ENCODE measurements at places on chromosomes 2 and 18. TPM values are rescaled to one million over a fixed set of nuclear protein-coding genes. Genes with fewer than 3 reads are reported as not detected.
A peak's percentile ranks its signal among the peaks of the same experiment; 100 is the strongest.

The PXDN gene
- 3.1 TPM for total RNA-seq

DNA sequence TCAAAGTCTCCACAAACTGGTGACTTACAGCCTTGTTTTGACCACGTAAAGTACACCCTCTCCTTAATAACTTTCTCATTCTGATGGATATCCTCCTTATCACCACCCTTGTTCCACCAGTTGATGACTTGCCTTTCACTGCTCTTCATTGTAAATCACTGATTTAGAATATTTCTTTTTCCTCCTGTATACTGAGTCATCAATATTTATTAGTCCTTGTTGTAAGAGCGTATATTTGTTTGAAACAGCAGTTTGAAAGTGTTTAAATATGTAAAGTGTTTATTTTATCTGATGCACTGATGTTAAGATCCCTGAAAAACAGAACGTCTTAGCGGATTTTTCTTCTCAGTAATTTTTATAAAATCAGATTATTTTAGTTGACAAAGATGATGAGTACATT is 34.2 kb upstream of the DYSF start:
- H3K27me3 ChIP-seq = no peaks in the 10 kb centered on the region
- H3K4me3 ChIP-seq = no peak overlapping the region
- no peak for DNase-seq
- no peak overlapping the region for H3K27ac ChIP-seq
- H3K4me1 ChIP-seq = peaks cover 12% of the 10 kb centered on the region

The NEU4 gene
- total RNA-seq = not detected

GRCh38 chr18:57027190-57027708 is 119.6 kb upstream of the BOD1L2 start:
- H3K4me3 ChIP-seq = no peak overlapping the region
- no peak overlapping the region for H3K27ac ChIP-seq
- H3K36me3 ChIP-seq = peaks cover 10% of the 10 kb centered on the region
- H3K27me3 ChIP-seq = no peaks in the 10 kb centered on the region

DNA sequence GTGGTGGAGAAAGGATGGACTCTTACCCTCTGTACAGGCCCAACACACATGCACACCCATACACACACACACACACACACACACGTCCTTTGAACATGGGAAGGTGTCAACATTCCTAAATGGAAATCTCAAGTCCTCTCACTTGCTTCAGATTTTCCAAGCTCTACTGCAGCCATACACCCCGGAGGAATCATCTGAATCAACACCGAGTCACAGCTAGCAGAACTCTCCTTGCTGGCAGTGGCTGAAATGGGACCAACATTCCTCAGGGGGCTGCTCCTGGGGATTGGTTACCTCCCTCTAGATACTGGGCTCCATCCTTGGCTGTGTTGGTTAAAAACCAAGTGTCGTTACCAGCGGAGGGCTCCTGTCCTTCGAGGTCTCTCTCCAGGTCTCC is 112.7 kb downstream of the BCL11A start:
- no peak overlapping the region for H3K27ac ChIP-seq
- H3K36me3 ChIP-seq = no peaks in the 10 kb centered on the region
- no peaks in the 10 kb centered on the region for H3K4me1 ChIP-seq
- no peak overlapping the region for H3K4me3 ChIP-seq

- H3K27ac ChIP-seq = no peak overlapping the region
- DNase-seq = no peak
- no peak overlapping the region for H3K4me3 ChIP-seq
- no peaks in the 10 kb centered on the region for H3K36me3 ChIP-seq
Measured at GRCh38 chr2:236376566-236377244, 112.5 kb upstream of the ASB18 start.

GRCh38 chr2:118224895-118225311 is 136.6 kb downstream of the INSIG2 start:
- no peak overlapping the region for H3K27ac ChIP-seq
- peak; percentile 18 for DNase-seq
- no peaks in the 10 kb centered on the region for H3K36me3 ChIP-seq
- peak overlapping the region; percentile 50 for H3K4me3 ChIP-seq
- H3K4me1 ChIP-seq = peaks cover 17% of the 10 kb centered on the region

GRCh38 chr2:21467910-21468309 is 344.1 kb downstream of the TDRD15 start:
- H3K27me3 ChIP-seq = no peaks in the 10 kb centered on the region
- DNase-seq = no peak
- H3K27ac ChIP-seq = no peak overlapping the region
- no peaks in the 10 kb centered on the region for H3K36me3 ChIP-seq

The FOXD4L1 gene
- 0.23 TPM for total RNA-seq

The ABCA12 gene
- not detected for total RNA-seq

The CD8A gene
- total RNA-seq = 686 TPM

DNA sequence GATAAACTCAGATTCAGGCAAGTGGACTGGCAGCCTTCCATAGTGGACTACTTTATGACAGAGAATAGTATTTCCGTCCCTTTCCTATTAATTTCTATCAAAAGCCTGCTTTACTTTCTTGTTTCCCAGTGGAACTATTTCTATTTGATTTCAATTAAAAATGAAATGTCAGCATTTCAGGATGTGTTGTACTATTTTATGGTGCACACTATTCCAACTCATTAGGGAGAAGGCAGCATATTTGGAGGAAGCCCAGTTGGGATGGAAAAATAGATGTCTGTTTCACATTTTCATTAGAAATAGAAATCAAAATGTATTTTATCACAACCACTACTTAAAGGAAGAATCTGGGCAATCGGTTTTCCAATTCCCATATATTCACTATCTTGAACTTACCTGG is 37.9 kb upstream of the TCF4 start:
- no peaks in the 10 kb centered on the region for H3K27me3 ChIP-seq
- no peak overlapping the region for H3K27ac ChIP-seq
- no peak for DNase-seq
- no peak overlapping the region for H3K4me3 ChIP-seq
- no peaks in the 10 kb centered on the region for H3K4me1 ChIP-seq

The MAB21L4 gene
- not detected for total RNA-seq

GRCh38 chr2:25174192-25174861 is 5.9 kb upstream of the POMC start:
- H3K4me1 ChIP-seq = peaks cover 4% of the 10 kb centered on the region
- H3K4me3 ChIP-seq = no peak overlapping the region
- H3K27ac ChIP-seq = no peak overlapping the region

The COMMD1 gene
- 33.0 TPM for total RNA-seq
